Stimulated activated CD8-positive, alpha-beta memory T cell treated with anti-CD3 and anti-CD28 coated beads, Interleukin-15, amount 100 ng/mL, for 1 hour (primary cell): ENCODE measurements at places on chromosomes 2 and 18.

DNA sequence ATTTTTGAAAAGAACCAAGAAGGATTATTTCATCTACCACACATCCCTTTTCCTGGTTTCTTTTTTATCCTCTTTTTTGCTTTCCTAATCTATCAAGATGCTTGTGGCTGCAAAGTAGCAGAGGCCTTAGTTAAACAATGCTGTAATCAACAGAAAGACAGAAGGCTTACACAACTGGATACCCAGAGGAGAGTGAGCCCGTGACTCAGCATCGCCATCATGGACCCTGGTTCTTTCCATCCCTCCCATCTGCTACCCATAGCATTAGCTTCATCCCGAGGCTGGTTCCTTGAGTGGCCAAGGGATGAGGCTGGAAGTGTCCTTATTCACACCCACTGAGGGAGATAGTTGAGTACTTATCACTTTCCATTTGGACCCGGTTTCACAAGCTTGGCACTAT is 7.5 kb upstream of the HAAO start:
- no peak for DNase-seq

DNA sequence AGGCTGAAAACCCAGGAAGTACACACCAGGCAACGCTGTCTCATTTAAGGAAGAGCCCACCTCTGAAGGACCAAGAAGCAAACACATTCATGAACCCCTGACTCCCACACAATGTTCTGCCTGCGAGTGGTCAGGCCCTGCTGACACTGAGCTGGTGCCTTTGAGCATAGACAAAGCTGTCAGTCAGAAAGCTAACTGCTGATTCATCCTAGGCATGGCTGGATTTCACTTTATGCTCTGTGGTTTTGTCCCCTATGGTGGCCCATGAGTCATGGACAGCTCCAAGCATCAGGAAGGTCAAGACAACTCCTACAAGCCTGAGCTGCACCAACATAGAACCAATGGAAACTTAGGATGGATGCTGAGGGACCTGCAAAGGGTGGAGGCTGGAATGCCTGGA is 78.9 kb downstream of the UXS1 start:
- no peak for DNase-seq

GRCh38 chr2:172323861-172324597 is 103.4 kb upstream of the ITGA6 start:
- DNase-seq: no peak

- DNase-seq: no peak
Observed at GRCh38 chr2:235842941-235843340, 325.2 kb downstream of the GBX2 start.

GRCh38 chr2:220835583-220835982 is 736.5 kb downstream of the EPHA4 start:
- DNase-seq: no peak

GRCh38 chr18:74040459-74041332 is 106.9 kb downstream of the FBXO15 start:
- DNase-seq: peak; percentile 21

DNA sequence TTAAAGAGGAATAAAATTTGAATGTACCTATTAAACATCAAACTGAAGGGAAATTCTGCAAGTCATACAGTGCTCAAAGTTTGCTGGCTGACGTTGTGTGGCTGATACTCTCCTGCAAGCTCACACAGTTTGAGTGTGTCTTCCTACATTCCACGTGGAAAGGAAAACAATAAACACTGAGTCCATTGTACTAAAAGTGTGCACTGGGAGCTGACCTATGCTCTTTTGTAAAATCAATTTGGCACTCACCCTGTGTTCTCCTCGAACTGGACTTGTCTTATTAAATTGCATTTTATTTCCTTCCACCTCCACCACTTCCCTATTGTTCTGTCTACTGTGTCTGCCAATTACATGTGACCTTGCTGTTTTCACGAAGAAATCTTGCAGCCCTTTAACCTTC is 458.0 kb downstream of the CPS1 start:
- no peak for DNase-seq

DNA sequence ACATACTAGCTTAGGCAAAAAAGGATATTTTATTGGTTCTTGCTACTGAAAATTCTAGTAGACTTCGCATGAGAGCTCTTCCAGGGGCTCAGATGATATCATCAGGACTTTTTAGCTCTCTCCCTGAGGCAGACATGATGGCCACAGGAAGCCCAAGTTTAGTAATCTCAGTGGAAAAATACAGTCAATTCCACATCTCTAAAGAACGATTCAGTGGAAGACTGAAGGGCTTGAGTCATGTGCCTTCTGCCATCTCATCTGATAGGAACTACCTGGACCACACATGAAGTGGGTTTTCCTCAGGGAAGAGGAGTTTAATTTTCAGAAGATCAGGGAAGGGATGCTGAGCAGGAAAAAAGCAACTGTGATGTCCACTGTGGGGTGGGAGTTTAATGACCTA is 117.3 kb downstream of the TTC27 start:
- no peak for DNase-seq

- DNase-seq: no peak
Observed at GRCh38 chr2:36482576-36483214, 115.3 kb downstream of the FEZ2 start.

- no peak for DNase-seq
Observed at GRCh38 chr2:25274868-25275574, 66.7 kb downstream of the DNMT3A start.

DNA sequence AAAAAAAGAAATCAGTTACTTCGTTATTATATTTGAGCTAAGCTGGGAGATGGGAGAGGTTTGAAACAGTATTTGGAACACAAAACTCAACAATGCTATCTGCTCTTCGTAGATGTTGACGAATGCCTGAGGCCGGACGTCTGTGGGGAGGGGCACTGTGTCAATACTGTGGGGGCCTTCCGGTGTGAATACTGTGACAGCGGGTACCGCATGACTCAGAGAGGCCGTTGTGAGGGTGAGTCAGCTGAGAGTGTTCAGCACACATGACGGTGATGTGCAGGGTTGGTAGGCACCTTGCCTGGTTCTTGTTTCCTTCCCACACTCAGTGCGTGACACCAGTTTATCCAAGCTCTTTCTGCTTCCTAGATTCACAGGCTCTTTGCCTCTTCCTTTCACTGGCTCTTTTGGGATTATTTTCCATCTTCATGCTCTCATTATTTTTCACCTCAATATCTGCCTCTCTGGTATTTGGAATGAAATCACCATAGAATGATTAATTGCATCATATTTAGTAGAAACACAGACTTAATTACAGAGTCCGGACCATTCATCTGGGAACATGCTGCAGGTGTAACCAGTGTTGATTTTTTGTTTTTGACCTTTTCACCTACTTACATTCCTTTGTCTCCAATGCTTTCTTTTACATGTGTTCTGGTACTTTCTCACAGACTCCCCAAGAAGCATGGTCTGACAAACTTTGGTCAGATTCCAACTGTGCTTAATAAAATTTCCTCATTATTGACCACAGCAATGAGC is 200.6 kb upstream of the RASGRP3 start:
- DNase-seq: no peak

DNA sequence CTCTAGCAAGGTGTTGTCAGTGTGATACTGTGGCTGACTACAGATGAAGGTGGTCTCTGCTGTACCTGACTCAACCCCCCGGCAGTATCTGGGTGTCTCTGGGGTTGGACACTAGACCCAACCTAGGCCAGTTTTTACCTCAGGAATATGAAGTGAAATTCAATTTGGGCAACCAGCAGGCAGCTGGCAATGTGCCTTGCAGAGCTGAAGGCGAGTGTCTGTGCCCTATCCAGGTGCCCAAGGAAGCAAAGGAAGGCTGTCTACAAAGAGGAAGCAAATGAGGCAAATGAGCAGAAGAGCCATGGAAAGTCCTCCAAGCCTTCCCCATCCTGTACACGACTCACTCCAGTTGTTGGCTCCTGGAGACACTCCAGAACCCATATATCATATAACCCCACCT is 264.6 kb upstream of the AGAP1 start:
- DNase-seq: no peak

DNA sequence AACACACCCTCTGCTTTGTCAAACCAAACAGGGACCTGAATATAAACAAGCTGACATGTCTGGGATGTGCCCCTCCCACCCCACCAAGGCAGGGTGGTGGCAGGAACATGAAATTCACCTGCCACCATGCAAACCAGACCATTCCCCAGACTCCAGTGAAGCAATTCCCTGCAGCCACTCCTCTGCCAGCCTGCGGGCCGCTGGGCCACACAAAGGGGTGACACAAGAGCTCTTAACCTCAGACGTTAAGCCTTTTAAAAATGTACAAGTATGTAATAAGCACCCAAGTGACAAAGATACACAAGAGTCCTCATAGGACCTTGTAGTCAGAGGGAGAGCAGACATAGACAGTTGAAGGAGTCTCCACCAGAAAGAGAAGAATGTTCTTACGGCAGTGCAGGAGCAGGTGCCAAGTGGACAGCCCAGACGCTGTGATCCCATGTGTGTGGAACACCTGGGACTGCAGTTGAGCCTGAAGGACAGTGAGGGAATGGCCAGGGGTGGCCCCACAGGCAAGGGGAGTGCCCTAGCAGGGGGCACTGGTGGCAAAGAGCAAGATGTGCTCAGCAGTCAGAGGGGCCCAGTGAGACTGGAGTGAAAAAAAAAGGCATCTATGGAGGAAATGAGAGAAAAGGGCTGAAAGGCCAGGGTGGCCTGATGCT is 36.9 kb downstream of the CRACDL start:
- DNase-seq: no peak

GRCh38 chr2:241629762-241630435 is 7.1 kb downstream of the THAP4 start:
- no peak for DNase-seq

GRCh38 chr18:10518595-10519255 is 7.1 kb upstream of the NAPG start:
- DNase-seq: no peak

DNA sequence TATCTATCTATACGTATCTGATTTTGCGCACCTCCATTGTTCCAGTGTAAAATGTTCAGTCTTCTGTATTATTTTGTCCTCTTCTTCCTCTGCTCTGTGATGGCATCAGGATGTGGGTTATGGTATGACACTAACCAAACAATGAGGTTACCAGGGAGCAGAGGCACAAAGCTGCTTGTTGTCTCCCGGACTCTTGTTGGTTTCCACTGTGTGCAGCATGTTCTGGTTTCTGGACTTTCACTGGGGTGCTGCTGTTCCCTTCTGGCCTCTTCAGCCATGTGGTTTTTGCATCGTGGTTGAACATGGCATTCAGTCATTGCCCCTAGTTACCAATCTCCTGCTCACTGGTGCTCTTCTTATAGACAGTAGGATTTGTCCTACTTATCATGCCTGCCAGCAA is 665.9 kb downstream of the CBLN2 start:
- no peak for DNase-seq

DNA sequence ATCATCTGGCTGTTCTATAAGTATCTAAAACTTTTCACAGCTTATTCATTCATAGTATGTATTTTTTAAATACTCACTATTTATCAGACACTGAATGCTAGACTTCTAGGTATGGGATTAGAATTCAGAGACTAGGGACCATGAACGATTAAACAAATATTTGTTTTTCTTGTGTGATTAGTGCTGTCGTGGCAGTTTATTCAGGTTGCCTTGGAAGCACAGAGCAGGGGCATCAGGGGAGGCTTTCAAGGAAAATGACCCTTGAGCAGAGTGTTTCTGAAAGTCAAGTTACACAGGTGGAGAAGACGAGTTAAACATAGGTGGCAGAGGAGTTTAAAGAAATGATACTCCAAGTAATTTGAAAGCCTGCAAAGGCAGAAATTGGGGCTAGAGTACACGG is 5.7 kb downstream of the SPOPL start:
- no peak for DNase-seq

DNA sequence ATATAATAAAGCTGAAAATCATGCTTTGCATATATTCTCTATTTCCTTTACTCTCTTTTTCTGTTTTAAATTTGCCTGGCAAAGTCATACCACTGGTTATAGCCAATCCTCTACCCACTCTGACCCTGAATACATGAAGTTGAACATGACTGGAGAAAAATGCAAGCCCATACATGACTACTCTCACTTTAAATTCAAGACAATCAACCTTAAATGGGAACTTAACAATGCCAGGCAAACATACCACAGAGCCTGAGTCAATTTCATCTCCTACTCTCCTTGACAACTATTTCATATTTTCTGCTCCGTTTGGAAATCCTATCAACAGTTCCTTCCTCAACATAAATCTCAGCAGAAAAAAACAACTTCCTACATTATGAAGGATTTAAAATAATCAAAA is 22.6 kb downstream of the RAD51AP2 start:
- no peak for DNase-seq

GRCh38 chr2:12534646-12535263 is 182.0 kb upstream of the TRIB2 start:
- no peak for DNase-seq

- no peak for DNase-seq
Observed at GRCh38 chr2:98463551-98463971, 18.9 kb downstream of the INPP4A start.

- no peak for DNase-seq
Observed at GRCh38 chr2:227479865-227480475, 8.0 kb downstream of the AGFG1 start.

DNA sequence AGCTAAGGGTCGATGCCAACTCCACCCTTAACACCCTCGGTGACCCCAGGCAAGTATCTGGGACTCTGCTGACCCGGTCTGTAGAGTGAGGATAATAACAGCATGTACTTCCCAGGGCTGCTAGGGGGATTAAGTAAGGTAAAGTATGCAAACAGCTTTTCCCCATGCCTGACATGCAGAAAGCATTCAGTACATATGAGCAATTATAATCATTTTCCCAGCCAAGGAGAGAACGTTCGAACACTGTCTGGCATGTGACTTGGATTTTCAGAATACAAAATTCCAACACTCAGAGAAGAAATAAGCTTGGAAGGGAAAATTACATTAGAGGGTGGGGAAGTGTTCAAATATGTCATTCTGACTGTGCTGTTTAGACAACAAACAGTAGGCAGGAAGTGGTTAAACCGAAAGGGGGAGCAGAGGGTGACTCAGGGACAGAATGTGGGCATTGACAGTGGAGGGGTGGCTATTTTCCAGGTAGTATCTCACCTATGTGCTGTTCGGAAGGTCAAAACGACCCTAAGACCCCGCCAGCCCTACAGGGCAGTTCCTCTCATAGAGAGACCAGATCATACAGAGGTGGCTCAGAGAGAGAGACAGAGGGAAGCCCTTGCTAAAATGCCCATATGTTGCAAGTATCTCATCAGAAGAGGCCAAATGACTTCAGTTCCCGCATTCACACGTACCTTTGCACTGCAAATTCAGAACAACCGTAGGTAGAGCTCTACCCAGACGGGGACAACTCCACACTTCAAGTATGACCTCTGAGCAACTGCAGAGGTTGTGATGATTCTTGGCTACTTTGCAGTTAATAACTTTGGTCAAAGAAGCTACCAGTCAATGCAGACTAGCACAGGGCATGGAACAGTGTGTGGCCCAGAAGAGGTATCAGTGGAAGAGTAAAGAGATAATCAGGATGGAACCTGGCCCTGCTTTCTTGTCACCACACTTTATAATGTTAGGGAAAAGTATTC is 14.8 kb downstream of the ASPRV1 start:
- DNase-seq: peak; percentile 27

DNA sequence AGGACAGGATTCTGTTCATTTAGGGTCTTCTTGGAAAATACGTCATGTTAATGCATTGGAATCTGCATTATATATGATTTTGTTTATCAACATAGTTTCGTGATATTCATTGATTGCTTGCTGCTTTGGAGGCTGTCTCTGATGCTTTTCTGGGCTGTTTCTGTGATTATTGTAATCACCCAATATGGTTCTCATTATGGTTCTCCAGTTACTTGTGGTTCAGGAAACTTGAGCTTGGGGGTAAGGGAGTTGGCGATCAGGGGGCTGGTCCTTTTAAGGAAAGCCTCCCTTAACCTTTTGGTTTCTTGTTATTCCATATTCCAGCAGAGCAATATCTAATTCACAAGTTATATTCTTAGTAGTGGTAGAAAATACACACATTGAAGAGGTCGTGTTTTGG is 17.4 kb upstream of the STON1 start:
- no peak for DNase-seq

- DNase-seq: no peak
Observed at GRCh38 chr2:200482194-200482593, 27.7 kb downstream of the KCTD18 start.
